ENCODE measurements at places on chromosomes 7 and 10.

GRCh38 chr7:57819491-57819981, 369.6 kb downstream of the ZNF716 start:
- DNase-seq = no peak

DNA sequence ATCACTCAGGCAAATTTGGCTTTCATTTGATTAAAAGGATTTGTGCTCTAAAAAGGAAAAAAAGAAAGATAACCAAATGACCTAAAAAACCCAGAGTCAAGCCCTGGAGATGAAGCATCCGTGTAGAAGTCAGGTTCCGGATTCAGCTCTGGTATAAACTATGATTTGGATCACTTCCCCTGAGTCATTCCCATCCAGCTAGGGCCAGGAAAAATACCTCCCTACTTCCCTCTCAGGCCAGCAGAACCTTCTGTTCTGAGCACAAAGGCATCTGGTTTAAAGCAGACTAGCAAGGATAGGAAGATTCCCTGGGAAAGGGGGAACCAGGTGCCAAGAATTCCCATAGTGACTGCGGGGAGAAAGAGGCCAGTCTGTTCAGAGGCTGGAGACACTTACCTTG, 25.7 kb upstream of the NDST2 start:
- DNase-seq = no peak

DNA sequence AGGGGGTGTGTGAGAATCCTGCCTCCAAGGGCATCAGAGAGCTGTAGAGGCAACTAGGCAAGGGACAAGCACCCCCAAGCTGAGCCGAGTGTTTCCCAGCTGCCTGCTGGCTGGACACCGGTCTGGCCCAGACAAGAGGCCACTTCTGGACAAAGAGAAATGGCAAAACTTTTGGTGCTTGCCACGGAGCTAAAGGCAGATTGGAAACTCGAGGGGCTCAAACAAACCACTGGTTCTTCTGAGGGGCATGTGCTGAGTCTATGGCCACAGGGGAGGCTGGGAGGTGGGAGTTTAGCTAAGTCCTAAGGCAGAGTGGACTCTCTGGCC, 66.5 kb upstream of the INPP5A start:
- no peak for DNase-seq

DNA sequence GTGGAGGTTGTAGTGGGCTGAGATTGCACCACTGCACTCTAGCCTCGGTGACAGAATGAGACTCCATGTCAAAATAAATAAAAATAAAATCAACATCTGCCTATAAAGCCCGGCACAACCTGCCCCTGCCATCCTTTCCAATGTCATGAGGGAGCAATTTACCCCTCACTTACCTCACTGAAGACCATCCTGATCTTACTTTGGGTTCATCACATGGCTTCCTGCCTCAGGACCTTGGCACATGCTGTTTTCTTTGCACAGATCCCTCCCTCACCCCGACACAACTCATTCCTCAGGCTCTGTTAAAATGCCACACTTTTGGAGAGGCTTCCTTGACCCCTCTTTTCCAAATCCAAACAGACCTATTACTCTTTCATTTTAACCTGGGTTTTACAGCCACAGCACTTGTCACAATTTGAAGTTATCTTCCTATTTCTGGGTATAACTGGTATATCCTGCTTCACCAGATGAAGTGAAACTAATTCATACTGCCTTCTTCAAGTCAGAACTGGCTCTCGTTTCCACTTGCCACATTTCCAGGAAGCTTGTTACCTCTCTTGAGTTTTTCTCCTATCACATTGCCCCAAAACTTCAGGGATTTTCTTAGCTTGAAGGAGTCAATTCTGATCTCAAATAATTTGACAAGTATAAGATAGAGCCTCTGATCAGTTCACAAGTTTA, 69.3 kb upstream of the PARD3 start:
- no peak for DNase-seq

- DNase-seq = no peak
These were observed 154.1 kb upstream of the ZMIZ1 start for GRCh38 chr10:78914502-78915189.

- DNase-seq = no peak
These were observed 161.2 kb downstream of the NRF1 start for GRCh38 chr7:129772646-129773280.

GRCh38 chr7:158816271-158816670, 13.0 kb downstream of the ESYT2 start:
- no peak for DNase-seq

- no peak for DNase-seq
These were observed 72.3 kb upstream of the LEP start for GRCh38 chr7:128168667-128169210.

DNA sequence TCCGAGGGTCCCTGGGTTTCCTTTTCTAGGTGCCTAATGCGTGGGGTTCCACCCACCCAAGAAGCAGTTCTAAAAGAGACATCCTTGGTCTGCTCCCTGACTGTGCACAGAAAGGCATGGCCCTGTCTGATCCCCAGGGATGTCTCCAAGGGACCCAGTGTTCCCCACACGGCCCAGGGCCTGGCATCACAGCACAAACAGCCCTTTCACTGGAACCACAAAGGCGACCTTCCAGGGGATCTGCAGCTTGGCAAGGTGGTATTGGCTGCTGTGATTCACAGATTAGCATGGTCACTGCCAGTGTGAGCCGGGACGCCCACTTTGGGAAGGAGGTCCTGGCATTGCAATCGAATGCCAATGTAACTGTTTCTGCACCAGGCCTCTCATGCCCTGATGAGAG, 6.4 kb downstream of the KCNMA1 start:
- no peak for DNase-seq

GRCh38 chr7:46554688-46555422, 633.8 kb upstream of the IGFBP3 start:
- DNase-seq = no peak

- no peak for DNase-seq
These were observed 8.8 kb upstream of the INTS1 start for GRCh38 chr7:1512781-1513656.

DNA sequence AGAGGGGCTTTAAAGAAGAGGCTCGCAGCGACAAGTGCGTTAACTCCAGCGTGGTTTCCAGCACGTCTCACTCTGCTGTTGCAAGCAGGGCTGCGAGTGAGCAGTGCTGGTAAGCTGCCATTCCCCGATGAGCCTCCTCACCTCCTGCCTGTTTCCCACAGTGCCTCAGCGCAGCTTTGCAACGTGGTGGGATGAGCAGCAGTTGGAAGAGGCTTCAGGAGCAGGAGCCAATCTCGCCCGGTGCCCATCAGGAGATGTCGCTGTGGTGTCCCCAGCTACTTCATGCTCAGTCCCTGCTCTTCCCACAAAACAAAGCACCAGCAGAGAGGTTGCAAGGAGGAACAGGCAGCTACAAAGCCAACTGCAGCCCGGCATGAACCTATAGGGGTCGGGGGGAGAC, 2.4 kb upstream of the ADARB2 start:
- DNase-seq = no peak

DNA sequence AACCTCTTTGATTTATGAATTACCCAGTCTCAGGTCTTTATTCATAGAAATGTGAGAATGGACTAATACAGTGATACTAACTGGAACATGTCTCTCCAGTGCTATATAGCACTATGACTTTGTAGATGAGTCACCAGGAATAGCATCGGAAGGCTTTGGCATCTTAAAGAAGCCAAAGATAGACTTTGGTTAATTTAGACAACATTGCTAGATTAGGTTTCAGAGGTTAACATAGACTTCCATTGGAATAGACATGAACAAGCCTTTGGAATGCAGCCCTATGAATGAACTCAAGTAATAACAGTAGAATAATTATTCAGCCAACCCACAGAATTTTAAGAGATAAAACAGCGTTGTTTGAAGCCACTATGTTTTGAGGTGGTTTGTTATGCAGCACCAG, 169.2 kb downstream of the HGF start:
- no peak for DNase-seq

GRCh38 chr7:112533591-112533990, 52.8 kb downstream of the LSMEM1 start:
- DNase-seq = no peak

DNA sequence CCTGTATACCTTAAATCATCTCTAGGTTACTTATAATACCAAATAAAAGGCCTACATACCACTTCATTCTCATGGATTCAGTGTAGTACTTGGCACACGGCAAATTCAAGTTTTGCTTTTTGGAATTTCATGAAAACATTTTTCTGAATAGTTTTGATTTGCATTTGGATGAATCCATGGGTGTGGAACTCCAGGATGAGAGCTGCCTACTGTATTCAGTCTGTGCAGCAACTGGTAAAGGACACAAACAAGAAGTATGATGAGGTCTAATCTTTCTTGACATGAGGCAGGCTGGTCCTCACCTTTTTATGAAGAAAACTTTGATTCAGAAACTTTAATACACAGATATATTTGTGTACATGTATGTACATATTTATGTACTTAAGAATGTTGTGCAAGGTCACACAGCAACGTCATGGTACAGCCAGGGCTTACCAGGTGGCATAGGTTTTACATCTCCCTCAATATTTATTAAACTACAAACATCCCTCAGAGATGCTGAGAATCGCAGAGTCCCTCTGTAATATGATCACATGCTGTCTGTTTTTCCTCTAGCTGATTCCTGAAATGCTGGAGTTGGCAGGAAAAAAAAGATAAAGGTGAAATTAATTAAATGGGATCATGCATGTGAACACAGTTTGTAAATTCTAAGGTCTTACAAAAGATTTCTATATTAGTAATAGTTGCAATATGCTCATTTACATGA, 239.6 kb downstream of the PRKG1 start:
- DNase-seq = no peak

DNA sequence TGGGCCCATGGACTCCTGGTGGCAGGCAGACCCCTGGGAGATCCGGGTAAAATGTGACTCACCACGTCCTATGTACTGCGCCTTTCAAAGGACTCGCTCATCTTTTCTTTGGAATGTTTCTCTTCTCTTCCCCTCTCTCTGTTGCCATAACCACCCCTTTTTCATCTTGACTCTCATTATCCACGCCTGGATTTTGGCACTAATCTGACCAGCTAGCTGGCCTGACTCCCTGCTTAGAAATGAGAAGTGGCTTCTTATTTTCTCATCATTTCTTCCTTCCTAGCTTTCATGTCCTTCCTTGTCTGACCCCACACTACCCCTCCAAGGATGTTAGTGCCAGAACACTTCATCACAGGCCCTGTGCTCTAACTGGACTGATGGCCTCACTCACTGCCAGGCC, 98.0 kb upstream of the FAM171A1 start:
- DNase-seq = no peak

DNA sequence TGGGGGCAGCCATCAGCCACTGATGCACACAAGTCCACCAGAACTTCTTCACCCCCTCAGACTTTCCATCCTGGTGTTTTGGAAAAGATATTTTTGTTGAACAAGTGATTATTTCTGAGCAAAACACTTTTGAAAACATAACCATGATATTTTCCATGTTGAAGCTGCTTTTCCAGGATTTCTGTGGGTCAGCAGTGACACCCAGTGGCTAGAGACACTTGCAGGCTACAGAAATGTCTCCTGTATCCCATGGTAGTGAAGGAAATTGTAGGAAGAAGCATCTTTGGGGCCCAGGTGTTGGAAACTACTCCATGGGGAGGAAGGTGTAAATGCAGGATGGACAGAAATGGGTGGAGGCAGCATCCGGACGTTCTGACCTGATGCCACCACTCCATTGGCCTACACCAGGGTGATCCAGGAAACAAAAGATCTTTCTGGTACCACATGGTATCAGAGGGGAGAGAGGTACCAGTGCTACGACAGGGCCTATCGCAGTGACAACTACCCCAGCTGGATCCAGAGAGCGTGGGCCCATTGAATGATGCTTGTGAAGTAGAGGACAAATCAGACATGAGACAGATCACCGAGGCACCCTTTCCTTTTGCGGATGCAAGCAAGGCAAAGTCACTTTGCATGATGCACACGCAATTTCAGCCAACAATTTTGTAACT, 111.7 kb upstream of the COBL start:
- DNase-seq = no peak

DNA sequence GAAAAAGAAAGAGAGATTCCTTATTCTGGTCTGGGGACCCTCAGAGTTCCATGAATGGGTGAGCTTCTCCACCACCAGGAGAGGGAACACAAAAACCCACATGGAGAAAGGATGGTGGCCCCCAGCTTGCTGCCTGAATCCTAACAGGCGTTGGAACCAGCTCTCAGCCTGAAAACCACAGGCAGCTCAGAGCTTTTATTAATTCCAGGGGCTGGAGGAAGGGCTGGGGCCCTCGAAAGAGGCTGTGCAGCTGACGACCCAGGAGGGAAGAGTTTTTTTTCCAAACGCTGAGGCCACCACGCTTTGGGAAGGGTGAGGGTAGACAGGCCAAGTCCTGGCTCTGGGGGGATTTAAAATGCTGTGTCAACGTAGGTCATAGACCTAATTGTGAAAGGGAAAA, 10.8 kb upstream of the ELN start:
- no peak for DNase-seq

GRCh38 chr7:44893710-44894234, 8.4 kb upstream of the PURB start:
- no peak for DNase-seq

- DNase-seq = no peak
These were observed 17.4 kb upstream of the LOXL4 start for GRCh38 chr10:98285416-98285815.

GRCh38 chr10:56622335-56622973, 261.4 kb upstream of the ZWINT start:
- no peak for DNase-seq

DNA sequence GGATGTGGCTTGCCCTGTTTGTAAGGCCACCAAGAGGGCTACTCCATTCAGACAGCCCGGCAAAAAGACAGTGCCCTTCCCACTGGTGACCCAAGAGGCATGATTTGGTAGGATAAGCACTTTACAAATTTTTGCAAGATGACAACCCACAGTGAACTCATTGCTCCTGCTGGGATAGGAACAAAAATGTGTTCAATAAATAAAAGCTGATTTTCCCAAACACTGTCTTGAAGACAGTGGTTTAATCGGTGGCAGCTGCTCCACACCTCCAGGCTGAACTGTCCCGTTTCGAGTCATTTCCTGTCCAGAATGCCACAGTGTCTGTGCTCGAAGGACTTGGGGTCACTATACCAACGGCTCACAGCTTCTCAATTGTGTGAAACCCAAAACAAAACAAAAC, 45.1 kb upstream of the NPTX2 start:
- DNase-seq = no peak

GRCh38 chr10:114956466-114956865, 18.5 kb downstream of the TRUB1 start:
- DNase-seq = no peak

GRCh38 chr7:98134420-98135228, 28.0 kb downstream of the LMTK2 start:
- DNase-seq = no peak

DNA sequence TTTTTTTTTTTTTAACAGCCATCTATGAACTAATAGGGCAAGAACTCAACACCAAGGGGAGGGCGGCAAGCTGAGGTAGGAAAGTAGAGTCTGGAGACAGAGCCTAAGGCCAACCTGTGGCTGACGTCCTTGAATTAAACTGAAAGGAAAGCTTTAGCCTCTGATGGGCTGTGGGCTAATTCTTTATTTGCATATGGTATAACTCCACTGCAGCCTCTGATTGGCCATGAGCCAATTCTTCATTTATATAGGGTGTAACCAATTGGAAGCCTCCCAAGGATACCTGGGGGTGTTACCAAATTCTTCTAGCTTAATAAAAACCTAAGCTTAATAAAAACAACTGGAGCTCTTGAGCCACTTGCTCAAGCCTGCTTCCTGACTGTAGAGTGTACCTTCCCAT, 10.3 kb downstream of the TYW1 start:
- DNase-seq = no peak

All from stimulated activated CD8-positive, alpha-beta memory T cell treated with anti-CD3 and anti-CD28 coated beads, Interleukin-12 subunit alpha, Interleukin-12 subunit beta, amount 100 ng/mL, for 4 hours (primary cell).